ENCODE measurements at places on chromosomes 5 and 9.

DNA sequence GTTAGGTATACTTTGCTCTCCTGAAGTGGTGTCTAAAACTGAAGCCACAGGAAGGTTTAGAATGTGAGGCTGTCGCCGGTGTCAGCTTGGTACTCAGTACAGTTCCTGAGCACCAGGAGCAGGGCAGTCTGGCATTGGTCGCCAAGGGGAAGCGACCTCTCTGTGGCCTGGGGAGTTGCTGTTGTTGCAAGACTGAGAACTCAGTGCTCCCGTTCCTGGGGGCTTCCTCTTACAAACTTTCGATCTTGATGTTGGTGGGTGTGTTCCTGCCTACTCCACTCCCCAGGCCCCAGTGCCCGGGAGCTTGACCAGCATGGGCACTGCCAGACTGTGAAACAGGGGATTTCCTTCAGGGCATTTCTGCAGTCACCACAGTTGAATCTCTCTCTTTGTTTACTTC is 52.4 kb upstream of the PPARGC1B start:
- DNase-seq, result peak; percentile 95

DNA sequence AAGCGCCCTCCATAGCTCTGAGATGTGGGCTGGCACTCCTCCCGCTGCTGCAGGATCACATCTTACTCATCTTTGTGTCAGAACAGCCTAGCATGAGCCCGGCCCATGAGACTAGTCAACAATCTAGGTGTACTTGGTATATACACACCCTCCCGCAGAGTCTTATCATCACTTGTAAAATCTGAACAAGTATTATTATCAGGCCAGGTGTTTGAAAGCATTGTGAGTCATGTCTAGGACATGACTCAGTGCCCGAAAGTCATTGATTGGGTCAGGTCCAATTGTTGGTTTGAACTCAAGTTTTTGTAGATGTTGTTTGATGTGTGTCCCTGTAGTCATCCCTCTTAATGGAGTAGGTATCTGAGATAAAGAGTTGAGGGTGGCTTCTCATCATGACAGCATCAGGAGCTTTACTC is 108.7 kb downstream of the CFAP90 start:
- no peak for DNase-seq

- no peak for DNase-seq
Measured at GRCh38 chr9:35906923-35907699, 1.1 kb downstream of the HRCT1 start.

DNA sequence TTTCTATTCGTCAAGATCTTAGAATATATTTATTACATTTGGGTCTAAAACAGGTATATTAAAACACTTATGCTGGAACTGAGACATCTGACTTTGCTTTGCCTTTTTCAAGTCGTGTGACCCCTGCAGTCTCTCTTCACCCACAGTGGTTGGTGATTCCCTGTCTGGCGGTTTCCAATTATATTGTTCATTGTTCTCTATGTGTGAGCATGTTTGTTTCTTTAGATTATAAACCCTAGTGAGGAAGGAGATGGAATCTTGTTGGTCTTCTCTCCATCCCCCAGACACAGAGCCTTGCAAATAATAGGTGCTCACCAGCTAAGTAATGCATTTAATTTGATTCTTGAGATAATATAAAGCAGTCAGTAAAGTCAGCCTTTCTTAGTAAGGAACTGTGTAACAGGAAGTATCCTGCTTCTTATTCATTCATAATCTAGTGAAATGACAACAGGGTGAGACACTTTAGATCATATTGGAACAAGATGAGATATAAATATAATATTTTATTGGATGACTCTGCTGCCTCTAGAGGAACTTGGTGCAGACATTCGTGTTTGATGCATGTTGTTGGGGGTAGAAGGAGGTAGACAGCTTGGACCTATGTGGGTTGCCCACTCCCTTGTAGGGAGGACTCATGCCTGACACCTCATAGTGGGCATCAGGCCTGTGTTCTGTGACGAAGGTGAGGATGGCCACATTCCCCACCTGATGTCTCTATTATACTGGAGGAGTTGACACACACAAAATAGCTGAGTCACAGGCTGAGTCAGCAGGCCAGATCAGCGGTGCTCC is 88.1 kb downstream of the FGF1 start:
- DNase-seq, result no peak

DNA sequence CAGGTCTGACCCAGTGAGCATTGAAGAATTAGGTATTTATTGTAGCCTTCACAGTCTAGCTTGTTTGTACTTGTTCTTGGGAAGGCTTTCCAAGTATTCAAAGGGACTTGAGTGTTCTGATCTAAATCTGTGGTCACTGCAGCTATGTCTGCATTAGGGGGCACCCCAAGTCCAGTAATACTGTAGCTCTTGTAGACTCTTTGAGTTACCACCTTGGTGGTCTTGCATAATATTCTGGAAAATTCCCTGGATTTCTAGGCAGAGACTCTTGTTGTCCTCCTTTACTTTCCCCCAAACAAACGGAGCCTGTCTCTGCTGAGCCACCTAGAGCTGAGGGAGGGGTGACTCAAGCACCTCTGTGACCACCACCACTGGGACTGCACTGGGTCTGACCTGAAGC is 149.5 kb upstream of the DHFR start:
- DNase-seq, result no peak

- no peak for DNase-seq
Measured at GRCh38 chr5:116237917-116238500, 153.2 kb downstream of the COMMD10 start.

GRCh38 chr5:140603734-140604133 is 29.2 kb downstream of the CD14 start:
- no peak for DNase-seq

- DNase-seq, result no peak
Measured at GRCh38 chr5:163585206-163585605, 79.8 kb downstream of the MAT2B start.

DNA sequence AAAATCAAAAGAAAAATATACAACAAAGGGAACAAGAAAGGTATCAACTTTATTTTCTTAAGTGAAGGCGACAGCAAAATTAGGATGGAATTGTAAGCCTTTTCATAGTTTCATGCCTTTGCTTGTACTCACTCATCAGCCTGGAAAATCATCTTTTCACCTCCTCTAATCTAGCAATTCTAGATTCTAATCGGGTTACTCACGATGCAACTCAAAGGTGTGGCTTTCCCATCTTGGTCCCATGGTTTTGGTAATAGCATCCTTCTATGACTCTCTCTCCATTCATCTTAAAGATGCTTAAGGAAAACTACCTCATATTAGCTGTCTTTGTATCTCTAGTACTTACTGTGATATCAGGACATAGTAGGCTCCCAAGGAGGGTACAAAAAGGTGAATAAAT is 30.5 kb downstream of the DNAH5 start:
- DNase-seq, result no peak

- no peak for DNase-seq
Measured at GRCh38 chr5:158654415-158654814, 445.3 kb downstream of the EBF1 start.

DNA sequence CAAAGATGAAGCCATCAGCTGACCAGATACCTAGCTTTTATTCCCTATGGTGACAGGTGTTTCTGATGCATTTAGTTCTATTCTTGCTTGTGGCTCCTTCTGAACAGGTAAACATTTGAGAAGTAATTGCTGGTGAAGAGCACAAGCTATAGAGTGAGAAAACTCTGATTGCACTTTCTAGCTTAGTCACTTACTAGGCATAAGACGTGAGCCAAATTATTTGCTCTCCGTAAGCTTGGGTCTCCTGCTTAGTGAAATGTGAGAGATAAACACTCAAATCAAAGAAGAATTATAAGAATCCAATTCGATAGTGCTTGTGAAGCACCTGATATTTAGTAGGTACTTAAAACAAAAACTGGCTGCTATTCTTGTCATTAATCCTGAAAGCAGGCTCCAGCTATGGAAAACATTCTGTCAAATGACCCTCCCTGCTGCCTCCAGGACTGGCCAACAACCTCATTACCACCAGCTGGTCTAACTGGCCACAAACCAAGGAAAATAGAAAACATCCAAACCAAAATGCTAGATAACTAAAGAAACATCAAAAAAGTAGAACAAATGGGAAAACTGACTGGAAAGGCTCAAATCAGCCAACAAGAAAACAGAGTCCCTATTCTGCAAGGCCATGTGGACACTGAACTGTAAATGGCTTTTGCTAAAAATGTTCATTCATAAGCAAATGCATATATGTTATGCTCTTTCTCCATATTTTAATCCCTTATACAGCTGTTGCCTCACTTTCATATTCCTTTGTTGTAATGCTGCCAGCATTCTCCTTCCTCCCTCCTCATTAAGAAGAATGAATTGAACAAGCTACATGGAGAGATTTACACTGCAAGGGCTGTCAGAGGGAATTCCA is 616.1 kb downstream of the DTWD2 start:
- DNase-seq, result no peak

DNA sequence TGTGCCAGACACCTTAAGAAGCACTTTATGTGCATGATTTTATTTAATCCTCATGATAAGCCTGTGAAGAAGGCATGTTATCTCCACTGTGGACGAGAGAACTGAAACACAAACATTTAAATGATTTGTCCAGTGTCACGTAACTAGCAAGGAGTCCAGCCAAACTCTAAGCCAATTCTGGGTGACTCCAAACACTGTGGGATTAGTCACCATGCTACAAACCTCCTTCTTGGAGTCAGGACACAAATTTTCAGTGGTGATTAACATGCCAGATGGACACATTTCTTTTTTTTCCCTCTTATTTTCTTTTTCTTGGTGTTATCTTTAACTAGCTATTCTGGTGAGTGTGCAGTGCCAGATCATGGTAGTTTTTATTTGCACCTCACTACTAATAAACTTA is 316.8 kb downstream of the NDUFS4 start:
- no peak for DNase-seq

- peak; percentile 40 for DNase-seq
Measured at GRCh38 chr9:137672907-137673791, 54.3 kb downstream of the EHMT1 start.

DNA sequence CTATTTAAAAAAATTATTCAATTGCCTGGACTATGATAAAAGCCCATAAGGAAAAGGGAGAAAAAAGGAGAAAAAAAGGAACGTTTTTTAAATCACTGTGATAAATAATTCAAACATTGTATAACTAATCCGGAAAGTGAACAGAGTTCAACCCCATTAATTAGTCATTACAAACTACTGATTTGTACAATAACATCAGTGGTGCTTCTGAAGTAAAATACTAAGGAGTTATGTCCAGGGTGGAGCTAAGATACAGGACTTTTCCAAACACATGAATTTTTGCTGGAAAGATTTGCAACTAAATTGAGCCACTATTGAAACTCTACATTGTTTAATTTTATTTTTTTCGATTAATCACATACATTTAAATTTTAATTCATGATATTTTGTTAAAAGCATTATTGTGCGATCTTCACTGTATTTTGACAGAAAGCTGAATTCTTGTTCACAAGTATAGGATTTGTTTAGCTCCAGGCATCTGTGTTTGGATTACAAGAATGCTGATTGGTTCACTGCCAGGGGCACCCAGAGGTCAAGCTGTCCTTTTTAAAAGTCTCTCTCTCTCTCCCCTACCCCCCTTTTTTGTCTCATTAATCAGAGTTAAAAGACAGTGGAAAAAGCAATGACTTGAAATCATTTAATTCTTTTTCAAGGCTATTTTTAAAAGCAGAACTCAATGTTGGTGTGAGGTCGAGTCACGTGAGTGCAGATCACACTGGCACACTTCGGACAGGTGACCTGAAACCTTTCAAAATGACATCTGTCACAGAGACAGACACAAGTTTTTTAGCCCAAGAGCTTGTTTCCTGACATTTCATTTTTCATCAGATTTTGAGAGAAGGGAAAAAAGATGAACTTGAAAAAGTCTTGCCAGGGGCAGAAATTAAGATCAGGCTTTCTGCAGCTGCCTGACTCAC is 387.3 kb downstream of the NR2F1-AS1 start:
- DNase-seq, result no peak

- DNase-seq, result no peak
Measured at GRCh38 chr9:131618071-131618479, 72.8 kb downstream of the PRRT1B start.

DNA sequence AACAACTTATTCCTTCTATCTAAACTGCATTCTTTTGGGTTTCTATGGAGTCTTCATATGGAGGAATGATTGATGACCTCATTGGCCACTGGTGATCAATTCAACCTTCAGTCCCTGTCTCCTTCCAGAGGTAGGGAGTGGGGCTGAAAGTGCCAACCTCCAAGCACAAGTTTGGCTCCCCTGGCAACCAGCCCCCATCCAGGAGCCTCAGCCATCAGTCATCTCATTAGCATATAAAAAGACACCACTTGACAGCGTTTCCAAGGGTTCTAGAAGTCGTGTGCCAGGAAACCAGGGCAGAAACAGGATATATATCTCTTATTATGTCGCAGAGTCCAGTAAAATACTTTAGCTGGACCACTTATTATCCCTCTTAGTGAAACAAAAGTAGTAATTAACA is 9.8 kb downstream of the SLC31A2 start:
- no peak for DNase-seq

GRCh38 chr5:57858905-57859304 is 376.3 kb upstream of the ACTBL2 start:
- DNase-seq, result no peak

DNA sequence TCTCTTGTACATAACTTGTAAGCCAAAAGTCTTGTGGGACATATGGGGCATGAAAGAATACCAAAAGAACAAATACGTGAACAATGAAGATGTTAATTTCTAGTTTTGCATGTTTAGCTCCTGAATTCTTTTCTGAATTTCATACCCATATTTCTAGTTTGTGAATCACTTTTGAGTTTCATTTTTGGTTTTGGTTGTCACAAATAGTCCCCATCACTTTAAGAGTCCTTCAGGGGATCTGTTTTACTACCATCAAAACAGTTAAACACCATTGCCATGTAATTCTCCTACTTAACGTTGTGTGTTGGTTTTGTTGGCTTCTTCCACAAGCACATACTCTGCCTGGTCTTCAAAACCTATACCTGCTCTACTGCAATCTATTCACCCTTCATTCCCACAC is 27.0 kb downstream of the VCAN start:
- no peak for DNase-seq

- no peak for DNase-seq
Measured at GRCh38 chr5:62348723-62349481, 42.9 kb downstream of the KIF2A start.

DNA sequence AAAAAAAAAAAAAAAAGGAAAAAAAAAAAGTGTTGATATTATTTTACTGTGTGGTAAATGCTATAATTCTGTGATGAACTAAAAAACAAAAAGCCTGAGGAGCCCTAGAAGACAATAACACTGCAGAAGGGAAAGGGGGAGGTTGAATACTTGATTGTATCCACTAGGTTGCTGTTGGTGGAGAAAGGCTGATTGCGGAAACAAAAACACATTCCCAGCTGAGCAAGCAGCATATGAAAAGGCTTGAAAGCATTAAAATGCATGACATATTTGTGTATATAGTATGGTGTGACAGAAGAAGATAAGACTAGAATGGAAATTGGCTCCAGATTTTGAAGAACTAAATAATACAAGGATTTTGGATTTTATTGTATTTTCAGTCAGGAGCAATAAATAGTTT is 8.9 kb downstream of the RABGAP1 start:
- DNase-seq, result no peak

- DNase-seq, result no peak
Measured at GRCh38 chr9:129009584-129010141, 18.5 kb downstream of the SH3GLB2 start.
